ENCODE measurements at places on chromosomes 6 and 20.

DNA sequence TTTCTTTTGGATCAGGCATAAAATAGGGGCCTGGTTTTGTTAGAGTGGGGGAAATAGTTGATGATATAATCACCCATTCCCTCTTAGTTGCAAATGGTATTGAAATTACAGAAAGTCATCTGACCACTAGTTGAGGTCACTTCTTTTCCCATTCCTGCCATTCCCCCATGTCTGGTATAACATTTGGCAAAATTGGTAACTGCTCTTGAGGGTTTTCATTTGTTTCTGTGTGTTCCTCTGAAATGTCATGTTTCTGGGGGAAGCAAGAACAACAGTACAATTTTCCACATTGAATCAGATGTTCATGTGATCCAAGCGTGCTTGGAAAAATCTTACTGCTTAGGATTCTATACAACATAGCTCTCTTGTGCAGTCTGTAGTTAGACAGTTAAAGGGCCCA lies 7.3 kb downstream of the AIG1 start:
- DNase-seq: peak; percentile 62

DNA sequence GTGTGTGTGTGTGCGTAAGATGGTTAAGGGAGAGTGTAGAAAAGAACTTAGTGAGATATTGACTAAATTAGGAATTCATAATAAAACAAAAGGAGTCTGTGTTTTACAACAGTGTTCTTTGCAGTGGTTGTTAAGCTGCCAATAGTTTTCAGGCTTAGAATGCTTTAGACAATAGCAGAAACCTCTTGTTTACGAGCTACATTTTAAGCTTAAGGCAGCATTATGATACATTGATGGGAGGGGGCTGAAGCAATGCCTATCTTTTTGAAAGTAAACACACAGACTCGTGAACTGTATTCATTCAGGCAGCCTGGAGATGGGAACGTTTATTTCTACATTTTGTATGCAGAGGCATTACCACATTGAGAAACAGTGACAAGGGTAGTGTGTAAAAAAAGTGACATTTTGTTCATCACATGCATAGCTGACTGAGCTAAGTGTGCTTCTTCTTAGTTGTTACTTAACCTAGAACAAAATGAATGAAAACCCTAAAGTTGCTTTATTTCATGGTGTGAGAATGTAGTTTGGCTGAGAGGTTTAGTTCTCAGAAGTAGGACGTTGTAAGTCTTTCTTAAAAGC lies 21.2 kb downstream of the CLVS2 start:
- DNase-seq: no peak

GRCh38 chr6:4253604-4254231 lies 118.3 kb upstream of the ECI2 start:
- DNase-seq: peak; percentile 71

DNA sequence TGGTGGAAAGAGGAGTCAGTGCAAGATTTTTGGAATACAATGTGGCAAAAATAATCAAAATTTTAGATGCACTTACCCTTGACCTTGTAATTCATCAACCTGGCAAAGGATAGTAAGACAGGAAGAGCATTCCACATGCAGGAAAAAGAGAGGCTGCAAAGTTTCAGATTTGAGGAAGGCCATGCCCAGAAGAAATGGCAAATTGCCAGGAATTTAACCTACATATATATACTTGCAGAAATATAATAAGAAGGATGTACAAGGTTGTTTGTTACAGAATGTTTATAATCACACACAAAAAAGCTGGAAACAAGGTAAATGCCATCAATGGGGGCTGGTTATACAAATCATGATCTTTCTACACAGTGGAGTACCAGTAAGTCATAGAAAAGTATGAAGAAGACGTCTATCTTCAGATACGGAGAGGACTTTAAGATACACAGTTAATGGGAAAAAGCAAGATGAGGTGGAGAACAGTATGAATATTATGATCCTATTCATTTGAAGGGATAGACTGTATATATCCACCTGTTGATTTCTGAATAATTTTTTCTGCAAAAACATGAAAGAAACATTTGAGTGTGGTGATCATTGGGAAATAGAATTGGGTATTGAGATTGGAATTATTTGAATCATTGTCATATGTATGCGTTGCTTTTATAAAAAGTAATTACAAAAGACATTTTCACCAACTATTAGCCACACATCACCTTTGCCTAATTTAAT lies 253.8 kb downstream of the TBC1D7 start:
- DNase-seq: no peak

- DNase-seq: no peak
Measured at GRCh38 chr6:145069966-145070365, 665.4 kb downstream of the EPM2A start.
